ENCODE measurements at places on chromosomes 2 and 18.
A peak's percentile ranks its signal among the peaks of the same experiment; 100 is the strongest.

- no peak for DNase-seq
These were observed 4.5 kb upstream of the ITPRID2 start for GRCh38 chr2:181887045-181887444.

DNA sequence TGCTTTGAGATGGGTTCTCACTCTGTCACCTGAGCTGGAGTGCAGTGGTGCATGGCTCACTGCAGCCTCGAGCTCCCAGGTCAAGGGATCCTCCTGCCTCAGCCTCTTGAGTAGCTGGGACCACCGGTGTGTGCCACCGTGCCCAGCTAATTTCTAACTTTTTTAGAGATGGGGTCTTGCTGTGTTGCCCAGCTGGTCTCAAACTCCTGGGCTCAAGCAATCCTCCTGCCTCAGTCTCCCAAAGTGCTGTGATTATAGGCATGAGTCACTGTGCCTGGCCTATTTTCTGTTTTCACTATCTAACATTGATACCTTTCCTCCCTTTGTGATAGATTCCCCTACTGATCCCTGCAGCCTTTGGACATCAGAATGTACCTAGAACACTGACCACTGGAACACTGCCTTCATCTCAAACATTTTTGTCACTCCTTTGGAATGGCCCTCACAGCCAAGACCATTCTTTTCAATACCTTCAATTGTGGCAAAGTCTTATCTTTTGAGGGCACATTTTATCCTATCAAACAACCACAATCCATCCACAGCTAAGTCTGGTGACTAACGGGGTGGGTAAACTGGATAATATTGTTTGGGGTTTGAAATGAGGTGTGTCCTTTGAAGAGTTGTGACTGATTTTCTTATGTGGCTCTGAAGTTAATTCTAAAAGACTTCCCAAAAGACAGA, 43.7 kb downstream of the EPAS1 start:
- no peak for DNase-seq

- no peak for DNase-seq
These were observed 670.2 kb upstream of the ZEB2 start for GRCh38 chr2:145190031-145190703.

GRCh38 chr18:48122376-48122775, 191.9 kb upstream of the SMAD2 start:
- no peak for DNase-seq

DNA sequence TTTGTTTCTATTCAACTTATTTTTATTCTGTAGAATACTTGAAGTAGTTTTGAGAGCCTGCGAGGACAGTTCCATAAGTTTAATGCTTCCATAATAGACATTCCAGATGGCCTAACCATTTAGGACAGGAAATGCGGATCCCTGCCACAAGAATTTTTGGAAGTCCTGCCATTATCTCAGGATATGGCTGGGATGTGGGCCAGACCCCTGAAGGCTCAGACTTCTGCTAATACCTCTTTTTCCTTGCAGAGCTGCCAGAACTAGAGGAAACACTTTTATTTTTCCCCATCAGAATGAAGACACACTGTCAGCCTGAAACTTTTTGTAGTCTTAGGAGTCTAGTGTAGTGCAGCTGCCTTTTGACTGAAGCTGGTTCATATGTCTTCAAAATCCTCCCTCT, 806.5 kb downstream of the TDRD15 start:
- DNase-seq = no peak

GRCh38 chr18:63063171-63063570, 256.4 kb downstream of the BCL2 start:
- no peak for DNase-seq

GRCh38 chr2:37790019-37790418, 118.6 kb upstream of the CDC42EP3 start:
- DNase-seq = no peak

- DNase-seq = peak; percentile 90
These were observed 1.9 kb upstream of the ODC1 start for GRCh38 chr2:10449838-10450691.

DNA sequence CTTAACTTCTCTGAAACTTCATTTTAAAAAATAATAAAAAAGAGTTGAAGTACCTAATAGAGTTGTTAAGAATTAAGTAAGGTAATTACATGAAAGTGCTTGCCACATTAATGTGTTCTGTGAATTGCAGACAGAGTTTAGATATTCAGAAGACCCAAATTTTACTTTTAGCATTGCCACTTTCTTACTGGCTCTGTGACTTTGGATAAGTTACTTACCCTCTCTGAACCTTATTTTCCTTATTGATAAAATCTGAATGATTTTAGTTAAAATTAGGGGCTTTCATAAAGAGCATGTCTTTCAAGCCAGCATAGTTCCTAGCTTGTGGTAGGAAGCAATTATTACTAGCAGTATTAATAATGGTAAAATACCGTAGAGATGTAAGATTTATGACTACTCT, 101.2 kb upstream of the CREB1 start:
- DNase-seq = no peak

- DNase-seq = no peak
These were observed 1348.6 kb upstream of the ACVR2A start for GRCh38 chr2:146496248-146496647.

DNA sequence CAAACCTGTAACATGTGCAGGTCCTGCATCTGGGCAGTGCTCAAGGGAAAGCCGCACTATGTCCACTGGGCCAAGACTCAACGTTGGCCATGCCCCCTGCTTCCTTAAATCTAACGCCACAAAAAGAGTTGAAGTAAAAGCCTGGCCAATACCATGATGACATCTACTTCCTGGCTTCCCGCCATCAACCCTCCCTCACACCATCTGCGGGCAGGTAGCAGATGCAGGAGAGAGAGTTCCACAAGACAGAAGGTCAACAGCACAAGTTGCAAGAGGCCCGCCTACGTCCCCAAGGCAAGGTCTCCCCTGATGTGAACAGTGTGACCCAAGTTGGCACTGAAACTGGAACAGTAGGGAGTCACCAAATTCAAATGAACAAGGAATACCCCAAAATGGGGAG, 48.4 kb downstream of the ABCG8 start:
- DNase-seq = no peak
